Cerebellum (tissue), 4 donors: ENCODE measurements at places on chromosomes 7 and 10.
A peak's percentile ranks its signal among the peaks of the same experiment; 100 is the strongest.

DNA sequence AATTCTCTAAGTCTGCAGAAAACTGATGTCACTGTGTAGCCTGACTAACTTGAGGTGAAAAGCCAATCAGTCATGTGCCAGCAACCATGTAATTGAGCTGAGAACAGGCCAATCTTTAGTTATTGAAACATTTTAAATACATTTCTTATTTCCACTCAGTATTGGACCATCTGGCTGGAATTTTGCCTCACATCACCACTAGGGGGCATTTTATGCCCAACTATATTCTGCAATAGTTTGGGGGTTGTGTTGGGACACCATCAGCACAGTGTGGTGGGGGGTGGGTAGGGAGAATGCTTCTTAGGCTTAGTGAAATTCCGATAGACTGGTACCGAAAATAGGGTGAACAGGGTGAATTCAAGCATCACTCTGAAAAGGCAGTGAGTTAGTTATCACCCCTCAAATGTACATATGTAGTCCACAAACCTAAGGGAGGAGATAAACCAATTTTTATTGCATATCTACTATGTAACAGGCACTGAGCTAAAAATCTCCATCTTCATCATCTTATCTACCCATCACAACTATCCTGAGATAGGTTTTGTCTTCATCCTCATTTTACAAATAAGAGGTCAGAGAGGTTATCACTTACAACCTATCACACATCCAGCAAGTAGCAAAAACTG, 17.8 kb downstream of the NPSR1 start:
- peak; percentile 36 for DNase-seq

DNA sequence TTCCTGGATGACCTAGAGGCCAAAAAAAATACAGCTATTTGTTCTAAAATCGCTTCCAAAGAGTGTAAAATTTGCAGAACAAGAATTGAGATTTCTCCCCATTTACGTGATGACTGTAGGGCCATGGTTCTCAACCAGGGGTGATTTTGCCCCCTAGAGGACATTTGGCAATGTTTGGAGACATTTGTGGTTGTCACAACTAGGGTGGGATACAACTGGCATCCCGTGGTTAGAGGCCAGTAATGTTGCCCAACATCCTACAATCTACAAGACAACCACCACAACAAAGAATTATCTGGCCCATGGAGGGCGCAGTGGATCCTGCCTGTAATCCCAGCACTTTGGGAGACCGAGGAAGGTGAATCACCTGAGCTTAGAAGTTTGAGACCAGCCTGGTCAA, 22.8 kb upstream of the MALSU1 start:
- no peak for DNase-seq

GRCh38 chr10:5550621-5551530, 26.1 kb downstream of the CALML3 start:
- DNase-seq, result no peak

DNA sequence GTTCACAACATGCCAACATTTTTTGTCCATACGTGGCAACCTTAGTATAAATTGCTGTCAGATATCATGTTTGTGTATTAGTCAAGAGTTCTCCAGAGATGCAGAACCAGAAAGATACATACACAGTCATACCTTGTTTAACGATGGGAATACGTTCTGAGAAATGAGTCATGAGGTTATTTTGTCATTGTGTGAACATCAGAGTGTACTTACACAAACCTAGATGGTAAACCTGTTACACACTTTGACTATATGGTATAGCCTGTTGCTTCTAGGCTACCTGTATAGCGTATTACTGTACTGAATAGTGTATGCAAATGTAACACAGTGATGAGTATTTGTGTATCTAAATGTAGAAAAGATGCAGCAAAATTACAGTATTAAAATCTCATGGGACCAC, 22.3 kb downstream of the ZNF518A start:
- no peak for DNase-seq

GRCh38 chr10:103202319-103202718, 9.2 kb upstream of the NT5C2 start:
- DNase-seq, result no peak
